ENCODE measurements at places on chromosomes 2 and 18.

GRCh38 chr2:60091266-60091665, 462.2 kb downstream of the BCL11A start:
- no peak for DNase-seq

GRCh38 chr2:152167065-152167464, 8.5 kb downstream of the STAM2 start:
- no peak for DNase-seq

- no peak for DNase-seq
These were observed 616.6 kb upstream of the FSHR start for GRCh38 chr2:49770919-49771318.

- DNase-seq = no peak
These were observed 13.3 kb upstream of the ZNF521 start for GRCh38 chr18:25365242-25365641.

DNA sequence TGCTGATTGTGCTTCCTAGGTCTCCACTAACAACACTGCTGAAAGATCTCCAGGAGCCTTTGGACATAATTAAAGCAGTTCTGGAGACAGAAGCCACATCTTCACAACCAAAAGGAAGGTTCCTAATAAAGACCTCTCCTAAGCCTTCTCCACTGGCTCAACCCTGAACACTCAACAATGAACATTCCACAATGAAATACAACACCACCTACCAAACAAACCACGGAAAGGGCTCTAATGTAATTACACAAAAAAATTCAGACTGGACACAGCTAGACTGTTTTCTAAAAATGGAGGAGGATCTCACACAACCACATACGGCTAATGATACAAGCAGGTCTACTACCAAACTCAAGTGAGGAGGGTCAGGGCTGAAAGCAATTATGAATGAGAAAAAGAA, 43.6 kb downstream of the NOL10 start:
- no peak for DNase-seq

GRCh38 chr18:48877941-48878340, 72.8 kb downstream of the SMAD7 start:
- DNase-seq = no peak

DNA sequence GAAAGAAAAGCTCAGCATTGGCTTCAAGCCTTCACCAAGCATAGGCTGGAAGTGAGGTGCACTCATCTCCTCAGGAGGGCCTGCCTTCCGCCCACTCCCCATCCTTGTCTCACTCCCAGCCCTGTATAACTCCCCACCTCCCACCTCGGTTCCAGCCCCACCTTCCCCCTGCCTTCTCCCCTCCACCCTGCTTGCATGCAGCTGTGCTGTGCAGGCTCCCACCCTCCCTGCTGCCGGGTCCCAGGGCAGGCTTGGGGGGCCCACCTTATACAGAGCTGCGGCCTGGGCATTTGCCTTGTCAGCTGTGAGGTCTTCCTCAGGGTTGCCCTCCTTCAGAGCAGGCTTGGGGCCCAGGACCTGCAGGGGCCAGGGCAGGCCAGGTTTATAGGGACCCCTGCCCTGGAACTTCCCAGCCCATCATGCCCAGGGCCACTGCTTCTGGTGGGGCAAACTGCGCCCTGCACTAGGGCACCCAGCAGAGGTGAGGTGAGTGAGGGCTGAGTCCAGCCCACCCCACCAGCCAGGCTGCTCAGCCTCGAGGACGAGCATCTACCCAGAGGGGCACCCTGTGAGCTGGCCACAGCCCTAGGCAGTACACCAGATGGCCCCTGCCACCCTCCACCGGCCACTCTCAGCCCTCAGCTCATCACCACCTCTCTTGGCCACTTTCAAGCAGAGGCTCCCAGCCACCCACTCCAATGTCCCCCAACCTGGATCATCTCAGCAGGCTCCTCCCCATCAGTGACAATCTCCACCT, 11.6 kb downstream of the CAPG start:
- no peak for DNase-seq

DNA sequence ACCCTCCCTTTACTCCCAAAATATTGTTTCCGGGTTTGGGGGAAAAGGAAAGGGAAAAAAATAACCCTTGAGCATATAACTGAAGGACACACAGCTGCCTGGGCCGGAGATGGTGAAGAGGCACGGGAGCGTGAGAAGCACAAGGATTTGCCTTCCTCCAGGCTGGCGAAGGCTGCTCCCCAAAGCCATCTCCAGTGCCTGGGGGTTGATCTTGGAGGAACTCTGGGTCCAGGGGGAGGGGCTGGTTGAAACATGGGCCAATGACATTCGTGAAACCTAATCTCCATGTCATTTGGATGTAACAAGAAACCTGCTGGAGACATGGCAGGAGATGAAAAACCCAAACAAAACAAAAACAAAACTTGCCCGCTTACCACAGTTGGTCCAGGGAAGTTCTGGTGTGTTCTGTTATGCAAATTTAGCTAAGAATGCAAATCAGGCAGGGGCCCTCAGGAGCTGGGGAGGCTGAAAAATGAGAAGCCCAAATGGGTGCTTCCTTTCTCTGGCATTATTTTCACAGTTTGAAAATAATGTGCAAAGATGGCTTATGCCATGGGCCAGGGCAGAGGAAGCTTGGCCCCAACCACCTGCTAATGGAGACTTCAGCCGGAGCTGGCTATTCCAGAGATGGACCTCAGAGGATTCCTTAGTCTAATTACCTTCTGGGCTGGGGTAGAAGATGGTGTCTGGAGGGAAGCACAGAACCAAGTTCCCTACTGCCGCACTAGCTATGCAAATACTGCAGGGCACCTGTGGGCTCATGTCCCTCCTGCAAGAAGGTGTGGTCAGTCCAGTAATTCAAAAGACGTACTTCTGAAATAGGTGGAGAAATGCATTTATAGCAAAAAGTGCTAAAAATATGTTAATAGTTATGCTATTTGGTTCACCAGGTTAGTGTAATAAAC, 180.9 kb downstream of the BCL2 start:
- no peak for DNase-seq

- DNase-seq = no peak
These were observed 244.8 kb downstream of the BABAM2 start for GRCh38 chr2:28135324-28135723.

DNA sequence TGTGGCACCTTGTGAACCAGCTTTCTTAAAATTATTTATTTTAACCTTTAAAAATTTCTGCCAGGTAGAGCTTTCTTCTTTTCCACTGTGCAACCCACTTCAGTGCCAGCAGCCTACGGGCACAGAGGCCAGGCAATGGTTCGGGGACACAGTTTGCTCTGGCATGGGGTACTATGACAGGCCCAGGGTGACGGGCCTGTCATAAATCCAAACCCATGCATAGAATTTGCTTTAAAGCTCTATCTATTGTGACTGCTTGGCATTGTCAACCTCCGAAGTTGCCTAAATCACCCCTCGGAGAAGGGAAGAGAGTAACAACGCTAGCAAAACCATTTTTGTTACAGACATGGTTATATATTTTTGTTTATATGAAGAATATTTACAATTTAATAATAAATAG, 1.5 kb downstream of the ODC1 start:
- DNase-seq = no peak

DNA sequence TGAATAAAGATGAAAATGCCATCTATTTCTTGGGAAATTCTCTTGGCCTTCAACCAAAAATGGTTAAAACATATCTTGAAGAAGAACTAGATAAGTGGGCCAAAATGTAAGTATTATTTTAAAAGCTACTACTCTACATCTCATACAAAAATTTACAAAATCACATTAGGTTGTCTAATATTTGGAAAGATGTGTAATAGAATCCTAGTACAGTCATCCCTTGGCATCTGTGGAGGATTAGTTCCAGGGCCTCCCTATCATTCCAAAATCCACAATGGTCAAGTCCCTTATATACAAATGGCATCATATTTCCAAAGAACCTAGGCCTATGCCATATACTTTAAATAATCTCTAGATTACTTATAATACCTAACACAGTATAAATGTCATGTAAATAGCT, 41.2 kb downstream of the KYNU start:
- no peak for DNase-seq

DNA sequence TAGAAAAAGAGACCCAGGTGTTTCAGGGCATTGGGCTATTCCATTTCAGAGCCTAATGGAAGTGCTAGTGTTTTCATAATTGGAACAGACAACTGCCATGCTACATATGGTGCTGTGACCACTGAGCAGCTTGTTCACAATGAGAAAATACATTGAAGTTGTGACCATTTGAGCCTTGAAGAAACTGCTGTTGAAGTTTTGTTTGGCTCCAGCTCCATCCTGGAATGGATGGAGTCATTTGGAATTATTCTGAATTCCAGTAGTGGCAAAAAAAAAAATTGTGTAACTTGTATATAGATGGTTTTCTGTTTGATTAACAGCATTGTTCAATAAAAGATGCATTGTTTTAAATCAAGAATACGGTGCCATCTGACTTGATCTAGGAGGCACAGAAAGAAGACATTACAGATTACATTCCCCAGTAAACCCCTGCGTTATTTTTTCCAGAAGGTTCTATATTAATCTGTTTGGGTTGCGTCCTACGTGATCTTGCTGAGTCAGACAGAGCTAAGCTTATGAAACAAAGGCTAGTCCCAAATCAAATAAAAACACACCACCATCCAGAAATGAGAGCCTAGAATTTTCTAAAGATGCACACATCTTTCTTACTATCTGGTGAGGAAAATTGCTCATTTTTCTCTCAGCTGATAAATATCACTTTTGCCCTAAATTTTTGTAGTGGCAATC, 19.2 kb downstream of the FMNL2 start:
- no peak for DNase-seq

GRCh38 chr2:168705534-168706470, 96.6 kb upstream of the NOSTRIN start:
- no peak for DNase-seq

GRCh38 chr2:11056614-11057013, 98.7 kb upstream of the SLC66A3 start:
- no peak for DNase-seq

DNA sequence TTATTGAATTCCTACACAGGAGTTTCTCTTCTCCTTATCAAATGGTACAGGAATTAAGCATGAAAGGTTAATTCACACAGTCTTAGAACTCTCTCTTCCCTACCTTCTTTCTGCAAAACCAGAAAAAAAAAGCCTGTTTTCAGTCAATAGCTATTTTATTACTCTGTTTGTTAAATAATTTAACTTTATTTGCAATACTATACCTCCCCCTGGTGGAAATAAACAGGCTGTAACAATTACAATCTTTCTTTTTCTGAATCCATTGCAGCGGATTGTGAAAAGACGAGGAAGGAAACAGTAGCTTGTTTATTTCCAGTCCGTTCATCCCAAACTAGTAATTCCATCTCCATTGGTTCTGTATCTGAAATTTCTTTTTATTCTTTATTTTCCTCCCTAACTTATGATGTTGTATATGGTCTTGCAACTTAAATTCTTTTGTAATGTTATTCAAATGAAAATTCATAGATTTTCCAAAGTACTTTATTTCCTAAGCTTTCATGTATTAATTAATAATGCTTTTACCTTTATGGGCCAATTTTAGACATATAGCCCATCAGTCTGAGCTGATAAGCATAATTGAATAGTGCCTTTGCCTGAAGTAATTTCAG, 165.2 kb downstream of the SH3BP4 start:
- no peak for DNase-seq

GRCh38 chr2:46010925-46011490, 286.2 kb upstream of the EPAS1 start:
- no peak for DNase-seq

DNA sequence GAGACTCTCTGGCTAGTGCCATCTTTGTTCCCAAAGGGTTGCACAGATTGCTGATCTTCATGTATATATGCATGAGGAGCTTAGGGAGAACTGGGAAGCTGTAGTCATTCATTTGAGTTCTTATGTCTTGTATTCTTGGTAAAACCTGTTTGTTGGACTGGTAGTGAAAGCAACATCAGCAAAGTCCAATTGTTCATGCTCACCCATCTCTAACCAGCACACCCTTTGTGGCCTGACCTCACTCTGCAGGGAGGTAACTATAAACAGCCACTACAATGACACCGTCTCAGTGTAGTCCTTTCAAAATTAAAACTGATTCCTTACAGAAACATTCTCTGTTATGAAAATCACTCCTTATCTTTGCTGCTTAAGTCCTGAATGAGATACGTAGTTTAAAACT, 13.9 kb upstream of the LMAN1 start:
- DNase-seq = no peak

- DNase-seq = no peak
These were observed 248.8 kb downstream of the AGPS start for GRCh38 chr2:177641331-177641730.

- no peak for DNase-seq
These were observed 23.3 kb upstream of the MTA3 start for GRCh38 chr2:42545023-42545721.

DNA sequence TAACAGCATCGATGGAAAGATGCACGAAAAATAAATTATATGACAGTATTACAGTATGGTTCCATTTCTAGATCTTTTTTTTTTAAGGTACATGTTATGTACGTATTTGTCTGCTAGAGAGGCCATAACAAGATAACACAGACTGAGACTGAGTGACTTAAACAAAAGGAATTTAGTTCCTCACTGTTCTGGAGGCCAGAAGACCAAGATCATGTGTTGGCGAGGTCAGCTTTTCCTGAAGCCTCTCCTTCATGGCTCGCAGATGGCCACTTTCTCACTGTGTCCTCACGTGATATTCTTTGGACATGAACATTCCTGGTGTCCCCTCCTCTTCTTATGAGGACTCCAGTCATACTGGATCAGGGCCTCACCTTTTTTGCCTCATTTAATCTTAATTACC, 177.4 kb downstream of the CAPN13 start:
- no peak for DNase-seq

DNA sequence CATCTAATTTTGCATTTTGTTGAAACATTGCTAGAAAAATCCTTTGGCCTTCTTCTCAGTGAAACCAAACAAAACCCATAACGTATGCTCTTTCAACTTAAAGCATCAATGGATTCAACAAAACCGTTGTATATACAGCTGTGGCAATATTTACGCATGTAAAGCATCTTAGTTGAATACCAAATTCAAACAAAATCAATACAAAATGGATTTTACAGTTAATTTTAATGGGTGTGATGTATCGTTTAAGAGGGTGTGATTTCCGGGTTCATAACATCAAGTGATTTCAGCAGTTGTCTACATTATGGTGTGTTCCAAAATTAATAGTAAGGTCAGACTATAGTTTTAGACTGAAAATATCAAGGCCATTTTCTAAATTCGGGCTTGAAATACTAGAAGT, 198.2 kb downstream of the TGIF1 start:
- DNase-seq = no peak

GRCh38 chr18:41949206-41949920, 5.7 kb upstream of the PIK3C3 start:
- no peak for DNase-seq

GRCh38 chr2:127146820-127147502, 40.0 kb upstream of the BIN1 start:
- no peak for DNase-seq
